WTC11 (cell line): ENCODE measurements at places on chromosomes 13 and 19. TPM values are rescaled to one million over a fixed set of nuclear protein-coding genes. Genes with fewer than 3 reads are reported as not detected.

GRCh38 chr13:25872481-25873241, 179.2 kb downstream of the SHISA2 start:
- no peak for DNase-seq
- peaks cover 4% of the 10 kb centered on the region; the same call in 1 of the 2 replicates for H3K36me3 ChIP-seq
- H3K4me1 ChIP-seq: peaks cover 63% of the 10 kb centered on the region
- no peak overlapping the region for H3K4me3 ChIP-seq

GRCh38 chr19:2811221-2811722, 8.4 kb upstream of the ZNF554 start:
- H3K27me3 ChIP-seq: no peaks in the 10 kb centered on the region
- H3K36me3 ChIP-seq: peaks cover 15% of the 10 kb centered on the region
- H3K27ac ChIP-seq: no peak overlapping the region

GRCh38 chr19:11843722-11844121, 4.8 kb upstream of the ZNF439 start:
- H3K4me1 ChIP-seq: peaks cover 16% of the 10 kb centered on the region
- H3K4me3 ChIP-seq: no peak overlapping the region
- no peak overlapping the region for H3K27ac ChIP-seq
- peaks cover 9% of the 10 kb centered on the region for H3K27me3 ChIP-seq

DNA sequence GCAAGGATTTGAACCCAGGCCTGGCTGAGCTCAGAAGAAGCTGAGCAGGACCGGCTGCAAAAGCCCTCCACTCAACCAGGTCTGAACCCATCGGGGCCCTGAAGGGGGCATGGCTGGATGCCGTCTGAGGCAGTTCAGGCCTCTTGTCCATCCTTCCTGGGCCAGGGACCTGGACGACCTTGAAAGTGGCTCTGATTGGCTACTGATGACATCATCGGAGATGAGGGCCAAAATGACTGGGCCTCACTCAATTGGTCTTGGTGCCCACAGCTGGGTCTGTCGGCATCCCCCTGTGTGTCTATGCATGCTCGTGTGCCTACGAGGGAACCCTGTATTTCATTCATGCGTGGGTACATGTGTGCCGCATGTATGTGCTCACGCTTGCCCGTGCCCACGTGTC, 71.8 kb downstream of the PTPRS start:
- no peaks in the 10 kb centered on the region; the same call in 1 of the 2 replicates for H3K27me3 ChIP-seq
- no peaks in the 10 kb centered on the region for H3K4me1 ChIP-seq
- H3K36me3 ChIP-seq: peaks cover 22% of the 10 kb centered on the region
- H3K4me3 ChIP-seq: no peak overlapping the region
- no peak for DNase-seq
- peak overlapping the region; percentile 45; the same call in 1 of the 2 replicates for H3K27ac ChIP-seq

GRCh38 chr19:44925114-44925891, 10.9 kb downstream of the APOC1 start:
- no peak overlapping the region for H3K4me3 ChIP-seq
- no peak for DNase-seq
- no peak overlapping the region; the same call in 1 of the 2 replicates for H3K27ac ChIP-seq
- H3K4me1 ChIP-seq: peaks cover 17% of the 10 kb centered on the region
- H3K36me3 ChIP-seq: peaks cover 2% of the 10 kb centered on the region
- H3K27me3 ChIP-seq: peaks cover 35% of the 10 kb centered on the region

- H3K4me3 ChIP-seq: no peak overlapping the region
- 0 out of 2 replicates have a peak, but pooled peaks cover 11% of the 10 kb centered on the region for H3K4me1 ChIP-seq
- no peaks in the 10 kb centered on the region for H3K27me3 ChIP-seq
- no peak overlapping the region for H3K27ac ChIP-seq
Observed at GRCh38 chr19:32866061-32866460, 3.5 kb downstream of the SLC7A9 start.

DNA sequence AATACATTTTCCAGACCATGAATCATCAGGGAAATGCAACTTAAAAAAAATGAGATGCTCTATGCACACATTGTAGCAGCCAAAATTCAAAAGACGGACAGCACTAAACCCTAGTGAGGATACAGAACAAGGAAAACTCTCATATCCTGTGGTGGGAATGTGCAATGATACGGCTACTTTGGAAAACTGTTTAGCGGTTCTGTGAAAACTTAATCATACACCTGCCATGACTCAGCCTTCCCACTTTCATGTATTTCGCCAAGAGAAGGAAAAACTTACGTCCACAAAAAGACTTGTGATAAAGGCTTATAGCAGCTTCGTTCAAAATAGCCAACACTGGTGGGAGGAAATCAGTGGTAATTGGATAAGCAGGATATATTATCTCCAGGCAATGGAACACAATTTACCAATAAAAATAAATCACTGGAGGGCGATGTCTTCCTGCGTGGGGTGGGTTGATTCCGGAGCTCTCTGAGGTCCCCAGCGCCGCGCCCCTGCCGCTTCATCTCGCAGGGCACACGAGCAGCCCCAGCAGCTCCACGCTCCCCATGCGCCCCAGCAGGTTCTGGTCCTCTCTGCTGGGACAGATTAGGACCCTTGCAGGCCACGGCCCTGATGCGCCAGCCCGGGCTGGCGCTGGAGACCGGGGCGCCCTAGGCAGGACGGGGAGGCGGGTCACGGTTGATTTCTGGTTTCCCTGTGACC, 97.2 kb upstream of the ARHGEF7 start:
- H3K4me3 ChIP-seq: no peak overlapping the region
- peaks cover 3% of the 10 kb centered on the region; the same call in 1 of the 2 replicates for H3K27me3 ChIP-seq
- DNase-seq: no peak
- no peaks in the 10 kb centered on the region for H3K4me1 ChIP-seq
- peaks cover 14% of the 10 kb centered on the region for H3K36me3 ChIP-seq

DNA sequence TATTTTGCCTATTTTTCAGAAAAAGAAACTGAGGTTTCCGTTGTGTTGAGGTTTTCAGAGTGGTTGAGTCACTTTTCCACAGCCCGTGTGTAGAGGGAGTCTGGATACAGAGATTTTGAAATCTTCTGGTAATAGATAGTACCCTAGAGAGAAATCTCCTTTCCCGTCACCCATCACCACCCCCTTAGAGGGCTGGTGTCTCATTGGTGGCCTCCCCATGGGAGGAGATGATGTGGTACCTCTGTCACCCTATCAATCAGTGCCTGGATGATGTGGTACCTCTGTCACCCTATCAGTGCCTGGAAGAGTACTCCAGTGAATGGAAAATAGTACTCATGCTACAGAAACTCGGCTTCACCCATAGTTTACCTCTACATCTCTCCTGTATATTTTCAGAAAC, 42.2 kb upstream of the SERP2 start:
- no peak overlapping the region for H3K4me3 ChIP-seq
- H3K36me3 ChIP-seq: no peaks in the 10 kb centered on the region
- H3K4me1 ChIP-seq: peaks cover 25% of the 10 kb centered on the region
- DNase-seq: no peak
- no peak overlapping the region for H3K27ac ChIP-seq

DNA sequence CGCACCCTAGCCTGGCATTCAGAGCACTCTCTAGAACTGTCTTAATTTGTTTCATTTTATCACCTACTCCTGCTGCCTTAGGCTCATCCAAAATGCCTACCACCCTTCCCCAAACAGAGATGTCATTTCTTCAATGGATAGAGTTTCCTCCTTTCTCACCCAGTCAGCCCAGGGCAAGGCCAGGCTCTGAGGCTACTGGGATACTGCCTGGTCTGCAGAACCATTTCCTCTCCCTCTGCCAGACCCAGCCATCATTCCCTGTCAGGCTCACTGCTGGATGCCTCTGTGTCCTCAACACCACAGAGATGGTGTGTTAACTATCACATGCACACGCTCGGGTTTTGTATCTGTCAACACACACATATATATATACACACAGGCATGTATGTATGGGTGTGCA, 47.2 kb downstream of the C13orf42 start:
- H3K4me3 ChIP-seq: no peak overlapping the region
- no peak overlapping the region for H3K27ac ChIP-seq
- peaks cover 22% of the 10 kb centered on the region for H3K4me1 ChIP-seq

GRCh38 chr13:23516702-23517101, 53.5 kb upstream of the TNFRSF19 start:
- no peaks in the 10 kb centered on the region for H3K36me3 ChIP-seq
- no peaks in the 10 kb centered on the region; the same call in 1 of the 2 replicates for H3K27me3 ChIP-seq
- H3K4me1 ChIP-seq: peaks cover 9% of the 10 kb centered on the region
- H3K4me3 ChIP-seq: no peak overlapping the region
- no peak overlapping the region for H3K27ac ChIP-seq

DNA sequence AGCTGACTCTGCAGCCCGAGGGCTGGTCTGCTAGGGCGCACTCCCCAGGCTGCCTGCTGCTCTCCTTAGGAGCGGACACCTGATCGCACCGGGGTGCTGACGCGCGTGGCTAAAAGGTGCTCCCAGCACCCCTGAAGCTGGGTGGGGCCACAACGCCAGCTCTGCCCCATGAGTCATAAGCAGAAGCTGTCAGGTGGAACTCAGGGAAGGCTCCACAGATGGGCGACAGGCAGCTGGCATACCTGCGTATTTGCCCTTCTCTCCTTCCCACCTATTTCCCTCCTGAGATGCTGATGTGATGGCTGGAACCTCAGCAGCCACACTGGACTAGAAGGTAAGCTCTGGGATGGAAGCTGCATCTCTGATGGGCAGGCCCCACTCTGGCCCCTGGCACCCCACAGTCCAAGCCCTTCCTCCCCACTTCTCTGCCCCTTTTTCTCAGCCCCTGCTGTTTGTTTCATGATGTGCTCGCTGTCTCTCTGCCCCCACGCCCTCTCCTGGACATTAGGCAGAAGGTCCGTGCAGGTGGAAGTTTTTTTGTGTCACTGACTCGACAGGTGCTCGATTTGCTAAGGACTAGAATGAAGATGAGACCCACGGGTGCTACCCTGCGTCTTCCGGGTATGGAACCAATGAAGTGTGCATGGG, 30.3 kb upstream of the CACTIN start:
- H3K27ac ChIP-seq: no peak overlapping the region
- no peaks in the 10 kb centered on the region for H3K4me1 ChIP-seq
- H3K4me3 ChIP-seq: no peak overlapping the region
- H3K36me3 ChIP-seq: peaks cover 17% of the 10 kb centered on the region
- no peak for DNase-seq

GRCh38 chr13:78121459-78122348, 203.1 kb upstream of the EDNRB start:
- no peaks in the 10 kb centered on the region for H3K27me3 ChIP-seq
- DNase-seq: peak; percentile 27
- H3K4me1 ChIP-seq: peaks cover 41% of the 10 kb centered on the region
- H3K27ac ChIP-seq: no peak overlapping the region
- no peak overlapping the region for H3K4me3 ChIP-seq

- DNase-seq: no peak
- H3K4me3 ChIP-seq: no peak overlapping the region
- no peaks in the 10 kb centered on the region for H3K27me3 ChIP-seq
- H3K4me1 ChIP-seq: peaks cover 52% of the 10 kb centered on the region
Observed at GRCh38 chr13:50916701-50917184, 7.2 kb downstream of the RNASEH2B start.

GRCh38 chr13:110467516-110468110, 93.9 kb downstream of the RAB20 start:
- peaks cover 35% of the 10 kb centered on the region for H3K36me3 ChIP-seq
- peak overlapping the region; percentile 44; the same call in 1 of the 2 replicates for H3K27ac ChIP-seq
- H3K4me1 ChIP-seq: peaks cover 13% of the 10 kb centered on the region
- no peak overlapping the region for H3K4me3 ChIP-seq
- no peaks in the 10 kb centered on the region for H3K27me3 ChIP-seq

DNA sequence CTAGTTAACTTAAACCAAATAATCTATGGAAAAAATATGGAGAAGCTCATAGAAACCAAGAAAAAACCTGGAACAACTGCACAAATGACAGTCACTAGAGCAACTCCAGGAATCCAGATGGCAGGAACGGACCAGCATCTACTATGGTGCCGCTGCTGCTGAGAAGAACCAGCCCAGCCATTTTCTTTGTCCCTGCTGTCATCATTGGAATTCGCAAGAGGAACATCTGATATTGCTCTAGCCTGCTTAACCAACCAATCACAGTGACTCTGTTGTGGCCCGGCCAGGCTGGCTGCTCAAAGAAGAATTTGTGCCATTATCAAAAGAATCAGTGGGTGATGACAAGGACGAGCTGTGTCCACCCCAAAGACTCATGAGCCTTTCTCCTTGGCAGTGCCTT, 33.1 kb upstream of the CEBPA start:
- no peaks in the 10 kb centered on the region for H3K4me1 ChIP-seq
- H3K27me3 ChIP-seq: no peaks in the 10 kb centered on the region; the same call in 1 of the 2 replicates
- no peak for DNase-seq
- no peaks in the 10 kb centered on the region for H3K36me3 ChIP-seq
- no peak overlapping the region for H3K4me3 ChIP-seq

- H3K27ac ChIP-seq: no peak overlapping the region
- peaks cover 13% of the 10 kb centered on the region for H3K27me3 ChIP-seq
- DNase-seq: no peak
- H3K4me1 ChIP-seq: peaks cover 4% of the 10 kb centered on the region; the same call in 1 of the 2 replicates
- H3K4me3 ChIP-seq: no peak overlapping the region
Observed at GRCh38 chr19:51157265-51157664, 15.2 kb downstream of the SIGLEC7 start.

- no peak overlapping the region for H3K4me3 ChIP-seq
- H3K27me3 ChIP-seq: no peaks in the 10 kb centered on the region
- no peak for DNase-seq
- peak overlapping the region; percentile 75; the same call in 1 of the 2 replicates for H3K27ac ChIP-seq
- peaks cover 9% of the 10 kb centered on the region for H3K4me1 ChIP-seq
Observed at GRCh38 chr13:21383090-21383489, 76.0 kb downstream of the ZDHHC20 start.

DNA sequence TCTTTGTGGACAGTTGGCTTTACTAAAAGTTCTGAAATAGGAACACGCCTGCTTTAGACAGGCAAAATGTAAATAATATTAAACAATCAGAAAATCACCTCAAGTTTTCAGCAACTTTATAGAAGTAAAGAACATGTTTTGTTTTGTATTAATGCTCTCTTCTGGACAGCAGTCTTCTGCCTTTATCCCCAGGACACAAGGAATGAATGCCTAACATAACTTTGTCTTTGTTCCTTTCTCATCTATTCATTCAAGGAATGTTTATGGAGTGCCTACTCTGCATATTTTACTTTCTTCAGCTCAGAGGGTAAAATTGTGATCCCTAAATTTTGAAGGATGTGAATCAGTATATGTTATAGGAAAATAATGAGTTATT, 325.4 kb downstream of the FOXO1 start:
- no peak for DNase-seq
- peaks cover 16% of the 10 kb centered on the region for H3K27me3 ChIP-seq
- H3K36me3 ChIP-seq: peaks cover 3% of the 10 kb centered on the region; the same call in 1 of the 2 replicates

GRCh38 chr13:105403086-105403485, 1132.4 kb downstream of the EFNB2 start:
- H3K27me3 ChIP-seq: no peaks in the 10 kb centered on the region
- no peaks in the 10 kb centered on the region for H3K36me3 ChIP-seq
- H3K27ac ChIP-seq: no peak overlapping the region
- no peak overlapping the region for H3K4me3 ChIP-seq
- no peaks in the 10 kb centered on the region for H3K4me1 ChIP-seq

The TBXA2R gene
- total RNA-seq: 1.0 to 1.4 TPM (median 1.3 TPM) in 3 replicates

The GNG8 gene
- total RNA-seq: not detected in 3 replicates

The LGALS4 gene
- 1.1 to 1.5 TPM (median 1.4 TPM) in 3 replicates for total RNA-seq

The CCDC169 gene
- total RNA-seq: 36.8 to 41.8 TPM (median 39.8 TPM) in 3 replicates

The FUT2 gene
- total RNA-seq: 5.9 to 6.8 TPM (median 6.5 TPM) in 3 replicates

The CCNE1 gene
- total RNA-seq: 34.4 to 36.0 TPM (median 35.0 TPM) in 3 replicates

The GTF2F1 gene
- 61.5 to 62.9 TPM (median 62.4 TPM) in 3 replicates for total RNA-seq
